ENCODE measurements at places on chromosomes 7 and 10.

- DNase-seq = no peak
These were observed 15.9 kb downstream of the BZW2 start for GRCh38 chr7:16661924-16662323.

GRCh38 chr10:2700626-2701305, 366.6 kb upstream of the PFKP start:
- no peak for DNase-seq

DNA sequence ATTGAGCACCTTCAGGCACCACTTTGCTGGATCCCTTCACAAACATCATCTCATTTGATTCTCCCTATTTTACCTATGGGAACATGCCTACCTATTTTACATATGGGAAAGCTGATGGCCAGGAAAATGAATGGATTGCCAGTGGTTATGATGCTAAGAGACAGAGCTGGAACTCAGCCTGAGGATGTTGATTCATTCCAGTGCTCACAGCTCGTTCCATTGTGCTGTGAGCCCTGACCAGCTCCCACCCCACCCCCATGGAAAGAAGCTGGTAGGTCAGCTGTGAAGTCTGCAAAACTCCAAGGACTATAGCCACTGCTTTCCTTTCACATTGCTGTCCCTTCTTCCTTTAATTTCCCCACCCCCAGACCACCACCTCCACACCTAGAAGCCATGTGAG, 9.6 kb downstream of the UBTD1 start:
- DNase-seq = no peak

DNA sequence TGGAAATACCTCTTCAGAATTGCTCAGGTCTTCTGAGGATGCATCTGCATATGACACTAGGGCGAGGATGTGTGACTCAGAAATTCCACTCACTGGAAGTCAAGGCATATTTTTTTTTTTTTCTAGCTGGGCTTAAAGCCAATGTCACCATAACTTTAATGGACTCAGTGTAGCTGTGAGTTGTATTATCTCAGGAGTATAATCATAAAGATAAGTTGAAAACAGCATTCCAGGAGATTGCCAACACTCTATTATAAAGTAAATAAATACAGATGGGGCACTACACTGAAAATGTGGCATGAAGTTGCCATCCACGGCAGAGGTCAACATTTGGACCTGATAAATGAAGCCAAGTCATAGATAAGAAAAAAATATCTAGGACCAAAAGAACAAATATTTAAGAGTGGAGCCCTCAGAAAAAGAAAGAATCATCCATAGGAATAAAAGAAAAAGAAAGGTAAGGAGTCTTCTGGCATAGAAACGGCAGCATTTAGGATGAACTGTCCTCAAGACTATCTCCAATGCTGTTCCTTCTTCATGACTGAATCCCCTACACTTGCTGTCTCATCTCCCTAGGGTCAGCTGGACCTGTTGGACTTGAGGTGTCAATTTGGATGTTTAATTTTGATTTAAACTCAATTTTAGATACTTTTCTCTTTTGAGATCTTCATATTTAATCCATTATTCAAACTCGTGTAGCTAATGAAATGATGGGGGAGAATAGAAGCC, 72.9 kb upstream of the CAV2 start:
- peak; percentile 18 for DNase-seq

GRCh38 chr7:90879924-90880323, 283.8 kb downstream of the CDK14 start:
- no peak for DNase-seq
